ENCODE measurements at places on chromosomes 16 and 17.

GRCh38 chr17:28466521-28467048 lies 6.9 kb upstream of the SLC13A2 start:
- no peak for DNase-seq

DNA sequence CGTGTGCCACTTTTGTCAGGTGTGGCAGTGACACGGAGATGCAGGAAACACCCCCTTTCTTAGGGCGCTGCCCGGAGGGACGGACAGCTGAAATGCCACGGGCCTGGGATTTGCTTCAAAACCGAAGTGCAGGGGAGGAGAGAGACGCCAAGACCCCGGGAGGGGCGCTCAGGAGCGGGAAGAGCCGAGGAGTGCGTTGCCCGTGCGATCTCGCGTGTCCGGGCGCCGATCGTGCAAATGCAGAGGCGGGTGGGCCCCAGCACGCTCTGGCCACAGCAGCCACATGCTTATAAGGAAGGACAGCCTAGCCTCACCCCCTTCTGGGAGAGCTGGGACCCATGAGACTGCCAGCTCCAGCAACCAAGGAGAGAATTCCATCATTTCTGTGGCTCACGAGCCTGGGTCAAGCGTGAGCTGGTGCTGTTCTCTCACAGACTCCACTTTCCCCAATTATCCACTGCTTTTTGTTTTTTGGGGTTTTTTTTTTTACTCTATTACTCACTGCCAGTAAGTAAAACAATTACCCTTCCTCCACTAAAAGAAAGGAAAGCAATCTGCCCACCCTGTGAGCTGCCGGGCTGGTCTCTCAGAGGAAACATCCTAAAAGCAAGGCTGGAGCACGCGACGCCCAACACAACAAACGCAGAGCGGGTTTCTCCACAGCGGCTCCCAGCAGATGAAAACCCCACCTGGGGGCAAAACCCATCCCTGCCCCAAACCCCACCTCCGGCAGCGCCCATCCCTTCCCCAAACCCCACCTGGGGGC lies 27.2 kb upstream of the C16orf95 start:
- DNase-seq = no peak

GRCh38 chr16:19700319-19700781 lies 17.7 kb downstream of the KNOP1 start:
- no peak for DNase-seq

DNA sequence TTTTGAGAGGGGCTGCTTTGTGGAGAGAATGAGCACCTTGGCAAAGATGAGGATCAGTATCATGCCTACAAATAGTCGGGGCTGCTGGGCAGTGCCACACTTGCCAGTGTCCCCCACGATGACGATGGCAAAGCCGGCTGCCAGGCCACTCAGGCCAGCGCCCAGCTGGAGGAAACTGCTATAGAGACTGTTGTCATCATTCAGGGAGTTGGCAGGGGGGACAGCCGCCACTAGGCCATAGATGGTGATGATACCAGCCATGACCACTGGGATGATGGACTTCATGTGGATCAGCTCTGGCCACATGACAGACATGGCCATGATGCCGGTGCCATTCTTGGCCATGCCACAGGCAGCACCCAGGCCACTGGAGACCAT lies 23.8 kb downstream of the MINK1 start:
- DNase-seq = no peak

DNA sequence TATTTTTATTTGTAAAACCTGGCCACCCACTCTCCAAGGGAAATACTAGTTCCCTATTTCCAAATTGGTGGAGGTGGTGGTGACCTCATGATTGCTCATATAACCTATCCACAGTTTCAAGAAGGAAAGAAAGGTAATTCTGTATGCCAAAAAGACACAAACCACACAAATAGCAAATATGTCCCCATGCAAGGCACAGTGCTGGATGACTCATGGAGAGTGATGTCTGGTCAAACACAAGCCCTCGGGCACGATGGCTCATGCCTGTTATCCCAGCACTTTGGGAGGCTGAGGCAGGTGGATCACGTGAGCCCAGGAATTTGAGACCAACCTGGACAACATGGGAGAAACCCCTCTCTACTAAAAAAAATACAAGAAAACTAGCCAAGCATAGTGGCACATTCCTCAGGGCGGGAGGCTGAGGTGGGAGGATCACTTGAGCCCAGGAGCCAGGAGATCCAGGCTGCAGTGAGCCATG lies 64.2 kb downstream of the GNA13 start:
- DNase-seq = no peak

- DNase-seq = no peak
Observed at GRCh38 chr16:11205754-11206581, 50.0 kb downstream of the SOCS1 start.

DNA sequence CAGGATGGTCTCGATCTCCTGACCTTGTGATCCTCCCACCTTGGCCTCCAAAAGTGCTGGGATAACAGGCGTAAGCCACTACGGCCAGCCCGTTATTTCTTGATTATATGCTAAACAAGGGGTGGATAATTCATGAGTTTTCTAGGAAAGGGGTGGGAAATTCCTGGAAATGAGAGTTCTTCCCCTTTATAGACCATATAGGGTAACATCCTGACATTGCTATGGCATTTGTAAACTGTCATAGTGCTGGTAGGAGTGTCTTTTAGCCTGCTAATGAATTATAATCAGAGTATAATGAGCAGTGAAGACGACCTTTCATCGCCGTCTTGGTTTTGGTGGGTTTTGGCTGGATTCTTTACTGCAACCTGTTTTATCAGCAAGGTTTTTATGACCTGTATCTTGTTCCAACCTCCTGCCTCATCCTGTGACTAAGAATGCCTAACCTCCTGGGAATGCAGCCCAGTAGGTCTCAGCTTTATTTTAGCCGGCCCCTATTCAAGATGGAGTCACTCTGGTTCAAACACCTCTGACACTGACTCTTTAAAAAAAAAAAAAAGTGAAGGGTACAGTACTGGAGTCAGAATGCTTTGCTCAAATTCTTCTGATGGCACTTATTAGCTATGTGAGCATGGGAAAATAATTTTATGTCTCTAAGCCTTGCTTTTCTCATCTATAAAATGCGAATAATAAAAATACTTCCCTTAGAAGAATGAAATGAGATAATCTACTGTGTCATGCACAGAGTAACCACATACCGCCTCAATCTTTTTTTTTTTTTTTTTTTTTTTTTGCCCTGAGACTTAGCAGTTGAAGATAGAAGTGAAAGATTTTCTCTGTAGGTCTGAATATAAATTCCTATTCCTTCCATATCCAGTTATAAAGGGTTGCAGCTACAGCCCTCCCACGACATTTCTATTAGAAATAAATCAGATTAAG lies 5.1 kb upstream of the CALCOCO2 start:
- no peak for DNase-seq

DNA sequence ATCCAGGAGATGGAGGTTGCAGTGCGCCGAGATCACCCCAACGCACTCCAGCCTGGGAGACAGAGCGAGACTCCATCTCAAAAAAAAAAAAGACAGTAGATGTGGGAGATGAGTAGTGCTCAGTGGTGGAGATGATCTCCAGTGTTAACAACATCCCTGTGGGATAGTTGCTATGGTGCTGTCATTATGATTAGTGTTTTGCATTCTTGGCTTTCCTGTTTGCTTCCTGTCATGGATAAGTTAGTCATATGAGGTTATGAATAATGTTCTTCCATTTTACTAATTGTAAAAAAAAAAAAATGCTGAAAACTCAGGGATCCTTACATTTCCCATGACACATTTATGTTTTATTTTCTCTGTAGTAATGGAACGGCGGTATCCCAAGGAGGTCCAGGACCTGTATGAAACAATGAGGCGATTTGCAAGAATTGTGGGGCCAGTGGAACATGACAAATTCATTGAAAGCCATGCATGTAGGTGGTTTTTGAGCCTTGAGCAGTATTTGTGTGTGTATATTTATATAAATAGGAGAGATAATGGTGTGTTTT lies 24.5 kb upstream of the DUSP14 start:
- no peak for DNase-seq

- DNase-seq = no peak
Observed at GRCh38 chr16:12122202-12122601, 145.7 kb downstream of the SNX29 start.

DNA sequence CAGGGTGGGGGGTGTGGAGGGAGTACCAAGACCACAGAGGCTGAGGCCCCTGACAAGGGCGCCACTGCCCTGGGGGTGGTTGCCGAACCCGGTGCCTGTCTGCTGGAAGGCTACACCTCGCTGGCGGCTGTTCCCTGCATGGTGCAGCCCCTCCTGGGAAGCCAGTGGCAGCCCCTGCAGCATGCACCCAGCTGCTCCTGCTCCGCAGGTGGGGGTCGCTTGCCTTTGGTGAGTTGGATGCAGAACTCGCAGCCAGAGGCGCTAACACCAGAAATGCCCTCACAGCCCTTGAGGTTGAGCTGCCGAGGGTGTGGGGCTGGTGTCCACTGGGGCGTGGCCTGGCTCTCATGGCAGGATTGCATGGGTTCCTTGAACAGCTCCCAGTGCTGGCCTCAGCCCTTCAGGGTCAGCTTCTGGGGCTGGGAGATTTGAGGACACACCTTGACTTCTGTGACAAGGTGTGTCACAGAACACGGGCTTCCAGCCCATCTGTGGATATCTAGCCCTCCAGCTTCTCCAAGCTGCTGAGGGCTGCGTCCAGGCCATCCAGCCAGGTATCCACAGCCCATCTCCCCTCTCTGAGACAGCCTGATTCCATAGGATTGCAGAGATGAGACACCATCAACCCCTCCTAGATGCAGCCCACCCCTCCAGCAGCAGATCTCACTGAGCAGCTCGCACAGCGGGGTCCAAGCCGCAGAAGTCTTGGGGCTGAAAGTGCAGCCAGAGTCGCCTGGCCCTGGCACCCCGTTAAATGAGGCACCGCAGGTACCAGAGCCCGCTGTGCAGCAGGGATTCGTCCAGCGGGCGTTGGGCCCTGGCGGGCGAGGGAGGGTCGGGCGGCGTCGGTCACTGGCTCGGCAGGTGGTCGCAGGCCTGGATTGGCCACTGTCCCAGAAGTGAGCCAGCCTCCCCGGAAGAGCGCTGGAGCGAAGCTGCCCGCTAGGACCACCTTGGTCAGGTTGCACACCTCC lies 586.3 kb downstream of the KCNJ18 start:
- no peak for DNase-seq

GRCh38 chr17:1727876-1728630 lies 3.5 kb downstream of the WDR81 start:
- DNase-seq = no peak

DNA sequence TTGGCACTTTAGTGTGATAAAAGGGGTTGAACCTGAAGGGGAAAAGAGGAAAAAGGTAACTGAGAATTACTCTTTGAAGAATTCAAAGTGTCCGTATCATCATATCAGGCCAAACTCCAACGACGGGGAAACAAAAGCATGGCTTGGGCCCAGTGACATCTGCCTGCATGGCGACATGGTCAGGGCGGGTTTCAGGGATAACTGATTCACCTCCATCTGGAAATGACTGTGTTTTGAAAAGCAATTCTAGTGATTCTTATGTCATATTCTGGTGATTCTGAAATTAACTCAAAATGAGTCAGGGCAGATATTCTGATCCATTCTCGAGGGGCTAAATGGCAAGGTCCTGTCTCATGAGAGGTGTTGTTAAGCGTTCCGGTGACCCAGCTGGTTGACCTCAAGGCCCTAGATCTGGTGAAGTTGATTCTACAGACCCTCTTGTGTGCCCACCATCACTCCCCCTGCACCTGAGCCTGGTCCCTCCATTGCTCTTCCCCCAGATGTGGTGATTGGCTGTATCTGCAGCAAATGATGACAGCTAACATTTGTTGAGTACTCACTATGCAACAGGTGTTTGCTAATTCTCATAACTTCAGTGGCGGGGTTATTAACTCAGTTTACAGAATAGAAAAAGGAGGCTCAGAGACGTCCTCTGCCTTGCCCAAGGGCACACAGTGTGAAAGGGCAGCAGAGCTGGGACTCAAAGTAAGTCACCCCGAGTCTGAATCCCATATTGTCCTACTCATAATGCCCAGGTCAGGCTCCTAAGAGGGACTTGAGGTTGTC lies 251.8 kb downstream of the MAF start:
- no peak for DNase-seq

- no peak for DNase-seq
Observed at GRCh38 chr16:46886764-46887523, 2.8 kb downstream of the GPT2 start.

DNA sequence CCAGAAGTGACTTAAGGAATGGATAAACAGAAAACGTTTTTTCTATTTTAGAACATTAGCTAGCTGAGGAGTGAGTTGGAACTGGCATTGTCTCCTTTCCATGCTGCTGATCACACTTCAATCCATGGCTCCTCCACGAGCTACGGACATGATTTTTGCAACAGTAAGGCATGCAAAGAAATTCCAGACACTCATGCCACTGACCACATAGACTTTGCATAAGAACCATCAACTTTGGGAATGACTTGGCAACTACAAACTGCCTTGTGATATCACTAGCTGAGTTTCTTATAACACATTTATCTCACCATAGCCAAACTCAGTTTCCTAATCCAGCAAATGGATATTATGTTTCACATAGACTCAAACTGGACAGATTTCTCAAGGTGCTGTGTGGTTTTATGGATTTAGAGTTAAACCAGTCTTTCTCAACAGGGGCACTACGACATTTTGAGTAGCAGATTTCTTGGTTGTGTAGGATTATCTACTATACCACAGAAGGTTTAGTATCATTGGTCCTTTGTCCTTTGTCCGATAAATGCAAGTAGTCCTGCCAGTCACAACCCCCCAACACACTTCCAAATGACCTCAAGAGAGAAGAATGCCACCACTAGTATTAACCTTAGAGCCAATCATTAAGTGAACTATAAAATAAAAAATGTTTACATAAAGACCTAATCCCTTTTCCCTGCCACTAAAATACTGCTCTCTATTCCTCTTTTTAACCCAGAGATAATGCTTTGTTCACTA lies 48.3 kb upstream of the C17orf78 start:
- DNase-seq = peak; percentile 48

GRCh38 chr16:35750157-35750689 lies 2290.8 kb downstream of the TP53TG3F start:
- no peak for DNase-seq

DNA sequence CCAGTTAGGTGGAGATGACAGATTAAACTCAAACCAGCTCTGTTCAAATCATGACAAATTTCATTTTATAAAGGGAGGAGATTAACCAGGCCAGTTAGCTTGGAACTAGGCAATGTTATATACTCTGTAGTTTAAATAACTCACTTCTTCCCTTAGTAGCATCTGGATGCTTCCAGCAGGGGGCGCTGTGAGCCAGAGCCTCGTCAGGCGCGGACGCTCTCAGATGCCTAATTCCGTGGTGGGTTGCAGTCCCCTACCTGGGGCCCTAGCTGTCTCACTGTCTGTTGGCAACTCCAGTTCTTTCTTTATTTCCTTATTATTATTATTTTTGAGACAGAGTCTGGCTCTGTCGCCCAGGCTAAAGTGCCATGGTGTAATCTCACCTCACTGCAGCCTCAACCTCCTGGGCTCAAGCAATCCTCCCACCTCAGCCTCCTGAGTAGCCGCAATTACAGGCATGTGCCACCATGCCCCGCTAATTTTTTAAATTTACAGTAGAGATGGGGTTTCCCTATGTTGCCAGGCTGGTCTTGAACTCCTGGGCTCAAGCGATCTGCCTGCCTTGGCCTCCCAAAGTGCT lies 17.3 kb upstream of the WFDC1 start:
- no peak for DNase-seq

DNA sequence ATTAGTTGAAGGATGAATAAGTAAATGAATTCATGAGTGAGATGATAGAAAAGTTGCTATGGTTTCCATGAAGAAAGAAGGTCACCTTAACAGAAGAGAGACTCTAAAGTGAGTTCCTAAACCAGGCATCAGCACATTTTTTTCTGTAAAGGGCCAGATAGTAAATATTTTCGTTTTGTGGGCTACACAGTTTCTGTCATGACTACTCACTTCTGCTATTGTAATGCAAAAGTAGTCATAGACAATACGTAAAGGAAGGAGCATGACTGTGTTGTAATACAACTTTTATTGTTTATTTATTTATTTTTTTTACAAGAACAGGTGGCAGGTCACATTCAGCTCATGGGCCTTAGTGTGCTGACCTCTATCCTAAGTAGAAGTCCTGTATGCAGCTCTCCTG lies 426.1 kb upstream of the DYNLRB2 start:
- no peak for DNase-seq

Data from skeletal muscle cell (primary cell).